ENCODE measurements at places on chromosomes 2 and 18. TPM values are rescaled to one million over a fixed set of nuclear protein-coding genes. Genes with fewer than 3 reads are reported as not detected.

DNA sequence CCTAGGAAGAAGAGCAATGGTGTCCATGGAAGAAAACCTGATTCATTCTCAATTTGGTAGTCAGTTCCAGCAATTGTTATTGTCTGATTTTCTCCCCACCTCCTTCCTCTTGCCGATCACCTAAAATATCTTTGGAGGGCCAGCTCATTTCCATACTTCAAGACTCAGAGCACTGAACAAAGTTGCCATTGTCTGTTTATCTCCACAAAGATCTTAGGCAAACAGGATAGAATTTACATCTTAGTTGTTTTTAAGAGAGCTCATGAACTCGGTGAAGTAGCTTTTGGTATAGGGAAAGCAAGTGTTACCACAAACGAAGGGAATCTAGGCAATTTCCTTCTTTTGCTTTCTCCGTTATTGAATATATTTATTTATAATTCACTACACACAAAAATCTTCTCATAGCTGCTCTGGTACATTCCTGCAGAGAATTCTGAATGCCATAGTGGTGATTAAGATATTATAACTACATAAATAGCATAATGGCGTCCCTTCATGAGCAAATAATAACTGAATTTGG is 41.5 kb upstream of the CHST9 start:
- DNase-seq, result no peak

DNA sequence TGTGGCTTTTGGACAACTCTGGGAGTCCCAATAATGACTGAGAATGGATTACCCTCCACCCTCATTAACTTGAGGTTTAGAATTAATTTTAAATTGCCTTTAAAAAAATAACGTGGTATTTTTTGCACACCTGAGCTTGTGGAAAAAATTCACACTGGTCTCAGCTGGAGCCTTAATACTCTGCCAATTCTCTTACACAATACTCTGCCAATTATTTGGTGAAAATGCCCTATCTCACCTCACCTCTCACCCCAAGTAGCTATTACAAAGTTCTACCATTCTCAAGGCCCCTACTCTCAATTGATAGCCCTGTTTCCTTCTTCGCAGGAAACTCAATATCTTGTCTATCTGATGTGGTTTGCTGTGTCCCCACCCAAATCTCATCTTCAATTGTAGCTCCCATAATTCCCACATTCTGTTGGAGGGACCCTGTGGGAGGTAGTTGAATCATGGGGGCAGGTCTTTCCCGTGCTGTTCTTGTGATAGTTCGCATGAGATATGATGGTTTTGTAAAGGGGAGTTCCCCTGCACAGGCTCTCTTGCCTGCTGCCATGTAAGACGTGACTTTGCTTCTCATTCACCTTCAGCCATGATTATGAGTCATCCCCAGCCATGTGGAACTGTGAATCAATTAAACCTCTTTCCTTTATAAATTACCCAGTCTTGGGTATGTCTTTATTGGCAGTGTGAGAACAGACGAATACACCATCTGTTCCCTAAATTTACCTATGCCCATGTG is 27.4 kb upstream of the C2orf69 start:
- no peak for DNase-seq

GRCh38 chr2:170524828-170525565 is 190.1 kb upstream of the SP5 start:
- DNase-seq, result no peak

GRCh38 chr2:24403168-24403831 is 43.0 kb upstream of the ITSN2 start:
- DNase-seq, result no peak

- DNase-seq, result peak; percentile 58
Observed at GRCh38 chr2:132651115-132652045, 18.6 kb downstream of the LYPD1 start.

DNA sequence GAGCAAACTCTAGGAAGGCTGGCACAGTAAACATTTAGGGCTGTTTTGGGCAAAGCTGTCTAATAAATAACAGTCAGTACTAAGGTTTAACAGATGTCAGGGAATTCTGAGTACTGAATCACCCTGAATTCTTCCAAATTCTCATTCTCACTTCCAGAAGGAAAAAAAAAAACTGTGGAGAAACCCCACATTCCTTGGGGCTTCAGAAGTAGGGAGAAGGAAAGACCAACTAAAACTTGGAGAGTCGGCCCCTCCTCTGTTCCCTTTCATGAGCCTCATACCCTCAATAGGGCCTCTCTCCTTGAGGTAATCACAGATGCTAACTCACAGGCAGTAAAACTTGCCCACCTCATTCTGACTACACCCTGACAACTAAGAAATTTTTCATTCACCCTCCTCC is 62.1 kb downstream of the CCDC148 start:
- no peak for DNase-seq

DNA sequence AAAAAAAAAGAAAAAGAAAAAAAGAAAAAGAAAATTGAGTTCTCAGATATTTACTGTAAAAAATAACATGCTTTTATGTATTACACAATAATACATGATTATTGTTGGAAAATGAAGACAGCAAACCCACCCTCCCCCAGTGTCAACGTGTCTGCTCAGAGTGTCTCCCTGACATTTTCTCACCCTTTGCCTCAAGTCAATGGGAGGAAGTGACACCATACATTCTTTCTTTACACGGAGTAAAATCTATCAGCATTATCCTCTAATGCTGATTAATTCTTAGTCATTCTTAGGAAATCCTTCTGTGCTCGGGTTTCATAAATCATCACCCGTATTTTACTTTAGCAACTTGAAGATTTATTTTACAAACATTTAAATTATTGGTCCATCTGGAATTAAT is 32.0 kb downstream of the CTAGE1 start:
- DNase-seq, result no peak

NLRC4 gene
- total RNA-seq, result 0.10 TPM

DNA sequence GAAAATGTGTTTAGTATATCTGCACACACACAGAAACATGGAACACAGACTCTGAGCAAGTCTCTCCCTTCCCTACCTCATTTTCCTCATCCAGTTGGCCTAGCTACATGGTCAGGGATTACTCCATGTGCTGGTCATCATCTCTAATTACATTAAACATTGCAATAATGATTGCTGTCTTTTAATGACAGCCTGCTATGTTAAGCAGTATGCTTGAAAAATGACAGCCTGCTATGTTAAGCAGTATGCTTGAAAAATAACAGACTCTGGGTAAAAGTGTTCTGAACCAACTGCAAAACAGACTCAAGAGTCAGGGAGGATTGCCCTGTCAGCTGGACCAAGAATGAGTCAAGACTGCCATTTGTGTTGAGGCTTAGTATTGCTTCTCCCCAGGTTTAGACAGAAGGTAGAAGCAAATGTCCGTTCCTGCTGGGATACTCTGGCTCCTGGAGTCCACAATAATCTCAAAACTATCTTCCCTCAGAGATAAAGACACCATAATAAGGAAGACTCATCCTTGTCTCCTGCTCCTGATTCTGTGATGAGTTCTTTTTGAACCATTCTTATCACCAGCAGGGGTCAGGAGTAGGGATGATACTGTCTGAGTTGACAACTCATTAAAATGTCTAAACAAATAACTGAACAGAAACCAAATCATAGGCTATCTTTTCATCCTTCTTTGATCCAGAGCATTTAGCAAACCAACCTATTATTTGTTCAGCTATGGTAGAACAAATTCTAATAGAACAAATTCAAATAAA is 57.7 kb downstream of the CCDC93 start:
- DNase-seq, result no peak

- DNase-seq, result no peak
Observed at GRCh38 chr2:96547731-96548171, 11.2 kb downstream of the ARID5A start.

DNA sequence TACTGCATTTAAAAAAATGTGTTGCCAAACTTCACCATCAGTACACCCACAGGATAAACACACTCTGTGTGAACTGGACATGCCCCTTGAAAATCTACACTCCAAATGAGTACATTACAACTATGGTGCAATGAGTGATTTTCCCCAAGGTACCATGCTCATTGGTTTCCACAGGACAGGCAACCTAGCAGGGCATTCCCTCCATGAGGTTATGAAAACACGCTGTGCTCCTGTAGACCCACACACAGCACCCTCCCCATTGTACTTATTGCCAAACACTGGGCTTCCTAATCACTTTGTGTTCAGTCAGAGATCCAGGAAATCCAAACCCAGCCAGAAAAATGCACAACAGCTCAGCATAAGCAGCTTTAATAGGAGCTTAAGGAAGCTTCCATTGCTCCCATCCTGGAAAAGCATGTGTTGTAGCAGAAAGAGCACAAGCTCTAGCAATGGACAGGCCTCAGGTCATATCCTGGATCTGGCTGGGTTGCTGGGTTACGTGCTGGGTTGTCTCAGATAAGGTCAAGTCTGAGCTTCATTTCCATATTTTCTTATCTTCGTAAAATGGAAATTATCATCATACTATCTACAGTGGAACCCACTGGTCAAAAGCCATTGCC is 20.8 kb upstream of the ATIC start:
- DNase-seq, result no peak

SGPP2 gene
- not detected for total RNA-seq

DNA sequence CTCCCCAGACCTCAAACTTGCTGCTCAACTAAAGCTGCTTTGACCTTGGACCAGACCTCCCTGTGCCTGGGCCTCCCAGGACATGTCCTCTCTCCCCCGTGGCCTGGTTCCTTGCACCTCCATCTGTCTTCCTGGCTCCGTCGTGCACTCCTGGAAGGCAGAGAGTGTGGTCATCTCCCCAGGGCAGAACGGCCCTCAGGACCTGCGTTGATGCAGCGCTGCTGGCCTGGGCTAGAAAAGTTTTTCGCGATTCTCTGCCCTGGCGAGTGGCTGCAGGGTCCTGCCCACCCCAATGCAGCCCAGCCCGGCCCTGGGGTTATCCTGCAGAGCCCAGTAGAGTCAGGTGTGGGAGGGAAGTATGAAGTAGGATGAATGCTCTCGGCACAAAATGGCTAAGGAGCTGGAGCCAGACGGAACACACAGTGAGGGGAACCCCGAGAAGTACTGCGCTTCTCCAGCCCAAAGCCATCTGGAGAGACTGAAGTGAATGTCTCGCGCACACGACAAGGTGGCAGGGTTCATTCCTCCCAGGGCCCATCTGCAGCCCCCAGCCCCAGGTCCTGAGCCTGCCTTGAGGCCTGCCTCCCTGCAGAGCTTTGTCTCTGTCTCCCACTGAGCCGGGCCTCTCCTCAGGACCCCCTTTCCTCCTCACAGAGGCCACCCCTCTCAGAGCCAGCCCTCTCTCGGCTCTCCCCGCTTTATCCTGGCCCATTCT is 41.7 kb downstream of the ATOH8 start:
- peak; percentile 47 for DNase-seq

SLC35F5 gene
- total RNA-seq, result 37.3 TPM

DNA sequence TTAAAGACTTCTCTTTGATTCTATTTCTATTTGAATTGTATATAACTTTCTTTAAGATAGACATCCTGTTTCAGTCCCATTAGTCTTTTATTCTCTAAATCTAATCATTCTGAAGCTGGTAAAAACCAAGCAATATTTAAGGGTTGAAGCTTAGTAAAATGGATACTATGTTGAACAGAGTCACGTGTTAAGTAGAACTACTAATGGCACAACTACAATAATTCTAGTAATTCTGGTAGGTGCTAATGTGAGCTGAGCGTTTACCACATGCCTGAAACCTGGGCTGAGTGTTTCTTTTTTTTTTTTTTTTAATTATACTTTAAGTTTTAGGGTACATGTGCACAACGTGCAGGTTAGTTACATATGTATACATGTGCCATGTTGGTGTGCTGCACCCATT is 8.9 kb upstream of the AFF3 start:
- no peak for DNase-seq

GRCh38 chr2:12555012-12555645 is 161.6 kb upstream of the TRIB2 start:
- DNase-seq, result no peak

DNA sequence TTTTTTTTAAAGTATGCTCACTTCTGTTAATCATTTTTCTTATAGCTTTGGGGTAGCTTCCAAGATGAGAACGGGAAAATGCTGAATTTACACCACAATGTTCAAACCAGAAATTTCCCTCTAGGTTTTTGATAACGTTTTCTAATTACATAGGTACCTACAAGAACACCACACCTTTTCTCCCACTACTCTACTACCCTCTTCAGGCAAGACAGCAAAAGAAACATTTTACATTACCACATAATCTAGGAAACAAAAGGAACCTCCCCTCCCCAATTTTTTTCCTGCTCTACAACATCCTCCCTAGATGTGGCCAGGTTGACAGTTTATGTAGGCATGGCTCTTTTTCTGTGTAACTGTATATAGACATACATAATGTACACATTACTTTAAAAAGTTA is 32.4 kb downstream of the NDUFAF7 start:
- DNase-seq, result peak; percentile 5

GRCh38 chr2:55118643-55119083 is 68.4 kb upstream of the RTN4 start:
- DNase-seq, result no peak

CTLA4 gene
- not detected for total RNA-seq

DNA sequence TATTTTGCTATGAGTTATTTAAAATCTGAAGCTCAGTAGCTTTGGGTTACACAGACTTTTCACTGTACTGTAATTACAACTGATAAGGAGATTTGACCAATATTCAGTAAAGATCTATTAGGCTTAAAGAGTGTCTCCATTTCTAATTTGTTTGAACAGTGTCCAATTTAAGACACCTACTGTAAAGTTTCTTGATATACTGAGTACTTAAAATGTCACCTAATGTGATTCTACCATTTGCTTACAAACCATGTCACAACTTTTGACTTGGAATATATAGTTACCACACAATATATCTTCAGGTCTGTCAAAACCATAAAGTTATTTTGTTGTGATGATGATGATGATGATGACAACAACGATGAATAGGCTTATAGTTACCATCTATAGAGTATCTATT is 228.5 kb upstream of the SMAD7 start:
- DNase-seq, result no peak

DNA sequence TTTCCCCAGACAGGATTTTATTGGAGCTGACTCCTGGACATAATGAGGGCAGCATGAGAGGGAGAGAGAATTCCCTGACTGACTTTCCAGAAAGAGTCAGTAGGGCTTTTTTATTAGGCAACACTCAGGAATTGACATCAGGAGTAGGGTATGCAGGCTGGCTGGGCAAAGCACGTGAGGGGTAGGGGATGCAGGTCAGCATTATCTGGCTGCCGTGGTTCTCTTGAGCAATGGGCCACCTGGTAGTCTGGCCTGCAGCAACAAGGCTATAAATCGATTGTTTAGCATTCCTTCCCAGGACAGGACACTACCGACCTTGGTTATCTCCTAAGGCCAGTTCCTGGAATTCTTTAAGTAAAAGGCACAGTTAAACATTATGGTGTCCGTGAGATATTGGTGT is 160.8 kb upstream of the AGAP1 start:
- no peak for DNase-seq

Measured in H7 (cell line).